ENCODE measurements at places on chromosomes 11 and 22.

DNA sequence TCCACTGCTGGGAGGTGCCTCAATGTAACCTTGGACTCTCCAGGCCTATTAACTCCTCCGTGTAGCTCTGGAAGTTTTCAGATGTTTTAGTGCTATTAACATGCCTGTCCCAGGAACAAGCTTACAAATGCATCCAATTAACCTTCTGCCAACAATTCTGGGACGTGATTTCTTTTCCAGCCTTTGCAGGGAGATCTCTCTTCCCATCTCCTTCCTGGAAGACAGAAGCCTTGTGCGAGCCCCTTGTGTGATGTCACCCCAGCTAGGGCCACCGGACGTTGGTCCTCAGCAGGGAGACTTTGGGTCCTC lies 47.7 kb upstream of the SYT7 start:
- H3K4me3 ChIP-seq: no peak overlapping the region
- peaks cover 7% of the 10 kb centered on the region for H3K4me1 ChIP-seq
- H3K36me3 ChIP-seq: no peaks in the 10 kb centered on the region

- H3K27me3 ChIP-seq: peaks cover 5% of the 10 kb centered on the region
- no peak overlapping the region for H3K4me3 ChIP-seq
- H3K36me3 ChIP-seq: no peaks in the 10 kb centered on the region
- no peaks in the 10 kb centered on the region for H3K4me1 ChIP-seq
Measured at GRCh38 chr11:22516111-22516510, 109.5 kb downstream of the FANCF start.

- peaks cover 17% of the 10 kb centered on the region for H3K4me1 ChIP-seq
- H3K36me3 ChIP-seq: no peaks in the 10 kb centered on the region
- no peak overlapping the region for H3K27ac ChIP-seq
- no peak overlapping the region for H3K4me3 ChIP-seq
- H3K27me3 ChIP-seq: no peaks in the 10 kb centered on the region
Measured at GRCh38 chr11:72520815-72521214, 86.5 kb upstream of the CLPB start.

- H3K27me3 ChIP-seq: peaks cover 3% of the 10 kb centered on the region
- H3K4me3 ChIP-seq: no peak overlapping the region
- H3K27ac ChIP-seq: no peak overlapping the region
- H3K4me1 ChIP-seq: no peaks in the 10 kb centered on the region
Measured at GRCh38 chr22:17443405-17444203, 74.3 kb downstream of the CECR2 start.

DNA sequence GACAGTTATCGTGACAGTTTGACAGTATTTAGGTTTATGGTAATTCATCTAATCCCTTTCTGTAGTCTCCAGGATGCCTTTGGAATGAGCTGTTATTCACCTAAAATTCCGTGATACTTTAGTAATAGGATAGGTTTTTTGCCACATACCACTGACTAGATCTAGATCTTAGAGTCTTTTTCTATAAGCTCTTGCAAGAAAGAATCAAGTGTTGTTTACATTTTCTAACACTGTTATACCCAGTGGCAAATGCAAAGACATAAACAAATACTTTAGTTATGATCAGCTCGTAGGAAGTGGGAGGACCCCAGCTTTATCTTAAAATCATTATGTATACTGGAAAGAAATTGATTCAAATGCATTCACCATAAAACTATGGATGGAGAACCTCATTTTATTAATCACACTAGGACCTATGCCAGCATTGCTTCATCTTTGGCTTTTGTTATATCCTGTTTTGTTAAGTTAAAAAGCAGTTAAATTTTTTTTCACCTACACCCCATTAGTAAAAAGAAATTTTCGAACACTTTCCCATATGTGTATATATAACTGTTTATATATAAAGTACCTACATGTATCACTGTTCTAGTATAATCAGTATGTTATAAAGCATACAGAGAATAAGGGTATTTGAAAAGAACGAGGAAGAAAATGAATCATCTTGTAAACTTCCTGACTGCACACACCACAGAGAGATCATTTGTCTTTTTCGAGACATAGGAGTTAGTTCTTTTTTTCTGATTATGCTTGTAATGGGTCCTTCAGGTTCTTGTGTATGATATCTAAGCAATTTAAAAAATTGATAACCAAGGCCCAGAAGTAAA lies 60.9 kb downstream of the PDHX start:
- H3K4me3 ChIP-seq: no peak overlapping the region
- H3K4me1 ChIP-seq: no peaks in the 10 kb centered on the region
- H3K27ac ChIP-seq: no peak overlapping the region

GRCh38 chr11:71112990-71113389 lies 139.4 kb downstream of the SHANK2 start:
- no peaks in the 10 kb centered on the region for H3K4me1 ChIP-seq
- H3K27me3 ChIP-seq: peaks cover 29% of the 10 kb centered on the region
- no peak overlapping the region for H3K27ac ChIP-seq

DNA sequence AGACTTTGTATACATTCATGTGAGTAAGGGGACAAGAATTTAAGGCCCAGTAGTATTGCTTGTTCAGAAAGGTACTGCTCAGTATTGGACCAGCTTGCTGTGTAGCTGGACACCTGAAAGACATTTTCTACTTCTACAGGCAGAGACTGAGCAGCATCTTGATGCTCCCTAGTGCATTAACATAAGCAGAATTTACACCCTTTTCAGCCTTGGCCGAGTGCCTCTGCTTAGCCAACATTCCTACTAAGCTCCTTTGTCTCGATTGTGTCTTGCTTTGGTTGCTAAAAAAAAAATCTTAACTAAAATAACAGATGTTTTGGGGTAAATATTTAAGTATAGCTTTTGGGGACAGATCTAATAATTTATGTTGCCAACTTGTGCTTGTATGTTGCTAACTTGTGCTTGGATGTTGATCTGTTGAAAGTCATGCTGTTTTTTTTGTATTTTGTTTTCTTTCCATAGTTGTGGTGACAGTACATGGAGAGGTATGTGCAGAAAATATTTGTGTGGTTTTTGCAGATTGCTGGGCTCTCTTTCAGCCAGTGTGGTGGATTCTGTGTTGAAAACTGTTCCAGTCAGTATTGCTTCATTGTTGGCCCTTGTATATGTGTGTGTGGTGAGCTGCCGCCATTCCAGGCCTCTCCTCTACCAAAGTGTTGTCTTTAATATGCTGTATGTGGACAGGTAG lies 3.7 kb downstream of the PTS start:
- no peak for ATAC-seq
- no peak overlapping the region for H3K4me3 ChIP-seq
- H3K27me3 ChIP-seq: no peaks in the 10 kb centered on the region

DNA sequence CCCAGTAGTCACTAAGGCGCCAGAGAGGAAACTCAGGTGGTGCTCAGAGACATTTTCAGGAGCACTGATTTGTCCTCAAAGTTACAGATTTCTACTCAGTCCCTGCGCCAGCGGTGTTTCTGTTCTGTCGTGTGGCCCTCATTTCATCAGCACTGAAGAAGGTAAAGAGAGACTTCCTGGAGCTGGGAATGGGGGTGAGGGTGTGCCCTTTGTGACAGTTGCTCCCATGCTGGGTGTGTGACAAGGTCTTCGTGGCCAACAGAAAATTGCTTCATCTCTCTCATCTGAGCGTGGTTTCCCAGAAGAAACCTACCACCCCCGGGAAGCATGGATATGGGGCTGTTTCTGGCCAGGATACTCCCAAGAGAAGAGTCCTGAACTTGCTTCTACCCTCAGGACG lies 2.0 kb upstream of the PPARA start:
- peaks cover 3% of the 10 kb centered on the region for H3K27me3 ChIP-seq
- peaks cover 5% of the 10 kb centered on the region for H3K4me1 ChIP-seq
- peaks cover 5% of the 10 kb centered on the region for H3K36me3 ChIP-seq
- no peak overlapping the region for H3K4me3 ChIP-seq

DNA sequence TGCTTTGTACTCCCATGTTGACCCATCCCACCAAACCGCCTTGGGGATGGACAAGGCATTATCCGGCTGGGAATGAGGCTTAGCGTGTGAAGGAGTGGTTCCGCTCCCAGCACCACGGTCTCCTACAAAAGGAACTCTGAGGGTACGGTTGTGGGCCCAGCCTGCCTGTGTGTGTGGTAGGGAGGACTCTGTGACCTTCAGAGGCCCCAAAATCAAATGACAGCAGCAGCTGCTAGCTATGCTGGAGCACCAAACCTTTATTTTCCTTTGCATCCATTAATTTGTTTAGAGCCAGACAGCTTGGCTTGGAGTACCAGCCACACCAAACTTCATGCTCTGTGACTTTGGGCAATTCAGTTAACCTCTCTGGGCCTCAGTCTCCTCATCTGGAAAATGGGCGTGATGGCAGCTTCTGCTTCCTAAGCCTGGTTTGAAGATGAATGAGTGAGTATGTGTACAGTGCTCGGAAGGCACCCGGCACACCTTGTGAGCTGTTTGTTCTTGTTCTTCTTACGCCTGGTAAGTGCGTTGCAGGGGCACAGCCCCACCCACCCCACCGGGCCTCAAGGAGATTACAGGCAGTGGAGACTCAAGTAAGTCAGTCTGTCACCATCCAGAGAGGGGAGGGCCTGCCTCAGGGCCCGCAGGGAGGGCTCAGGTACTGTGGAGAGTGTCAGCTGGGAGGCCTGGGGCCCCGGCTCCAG lies 25.3 kb downstream of the MB start:
- no peak for ATAC-seq
- H3K27ac ChIP-seq: no peak overlapping the region
- no peaks in the 10 kb centered on the region for H3K36me3 ChIP-seq
- peaks cover 11% of the 10 kb centered on the region for H3K27me3 ChIP-seq

- no peaks in the 10 kb centered on the region for H3K27me3 ChIP-seq
- H3K4me1 ChIP-seq: peaks cover 5% of the 10 kb centered on the region
- peak overlapping the region; percentile 83 for H3K4me3 ChIP-seq
Measured at GRCh38 chr11:47564933-47565339, 463 bp upstream of the PTPMT1 start.

DNA sequence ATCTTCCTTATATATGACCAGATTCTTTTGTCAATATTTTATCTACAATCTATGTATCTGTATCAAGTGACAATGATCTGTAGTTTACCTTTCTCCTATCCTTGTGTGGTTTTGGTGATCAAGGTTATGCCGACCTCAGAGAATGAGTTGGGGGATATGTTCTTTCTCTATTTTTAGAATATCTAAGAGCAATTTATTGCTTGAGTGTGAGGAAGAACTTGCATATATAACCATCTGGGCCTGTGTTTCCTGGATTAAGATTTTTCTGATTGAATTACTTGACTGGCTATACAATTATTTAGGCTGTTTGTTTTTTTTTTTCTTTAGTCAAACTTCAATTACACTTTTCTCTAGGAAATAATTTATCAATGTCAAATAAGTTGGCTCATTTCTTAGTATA lies 14.0 kb upstream of the C22orf39 start:
- peaks cover 97% of the 10 kb centered on the region for H3K36me3 ChIP-seq
- H3K27me3 ChIP-seq: no peaks in the 10 kb centered on the region
- no peaks in the 10 kb centered on the region for H3K4me1 ChIP-seq

- H3K36me3 ChIP-seq: no peaks in the 10 kb centered on the region
- H3K4me3 ChIP-seq: no peak overlapping the region
- H3K4me1 ChIP-seq: no peaks in the 10 kb centered on the region
- H3K27ac ChIP-seq: no peak overlapping the region
- no peak for ATAC-seq
- H3K27me3 ChIP-seq: no peaks in the 10 kb centered on the region
Measured at GRCh38 chr11:101478587-101479369, 105.0 kb downstream of the TRPC6 start.

DNA sequence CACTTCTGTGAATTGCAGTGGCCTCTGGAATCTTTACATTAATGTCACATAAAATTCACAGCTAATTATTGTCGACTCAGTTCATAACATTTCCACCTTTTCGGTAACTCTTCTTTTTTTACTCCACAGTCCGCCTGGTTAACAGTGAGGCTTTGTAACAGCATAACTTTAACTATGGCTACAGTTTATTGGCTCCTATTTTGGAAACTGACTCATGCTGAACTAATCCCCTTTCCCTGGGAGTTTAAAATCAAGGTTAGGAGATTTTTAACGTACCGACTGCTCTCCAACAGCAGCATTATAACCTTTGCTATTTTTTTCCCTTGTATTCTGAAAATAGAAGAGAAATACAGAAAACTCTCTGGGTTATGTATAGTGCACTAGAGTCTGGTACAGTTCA lies 3.2 kb upstream of the POGLUT3 start:
- no peak overlapping the region for H3K4me3 ChIP-seq
- no peaks in the 10 kb centered on the region for H3K27me3 ChIP-seq
- H3K4me1 ChIP-seq: peaks cover 7% of the 10 kb centered on the region
- peaks cover 5% of the 10 kb centered on the region for H3K36me3 ChIP-seq
- H3K27ac ChIP-seq: no peak overlapping the region
- no peak for ATAC-seq

- H3K4me3 ChIP-seq: no peak overlapping the region
- no peak overlapping the region for H3K27ac ChIP-seq
- no peaks in the 10 kb centered on the region for H3K4me1 ChIP-seq
- no peak for ATAC-seq
Measured at GRCh38 chr11:120574876-120575275, 63.3 kb downstream of the GRIK4 start.

DNA sequence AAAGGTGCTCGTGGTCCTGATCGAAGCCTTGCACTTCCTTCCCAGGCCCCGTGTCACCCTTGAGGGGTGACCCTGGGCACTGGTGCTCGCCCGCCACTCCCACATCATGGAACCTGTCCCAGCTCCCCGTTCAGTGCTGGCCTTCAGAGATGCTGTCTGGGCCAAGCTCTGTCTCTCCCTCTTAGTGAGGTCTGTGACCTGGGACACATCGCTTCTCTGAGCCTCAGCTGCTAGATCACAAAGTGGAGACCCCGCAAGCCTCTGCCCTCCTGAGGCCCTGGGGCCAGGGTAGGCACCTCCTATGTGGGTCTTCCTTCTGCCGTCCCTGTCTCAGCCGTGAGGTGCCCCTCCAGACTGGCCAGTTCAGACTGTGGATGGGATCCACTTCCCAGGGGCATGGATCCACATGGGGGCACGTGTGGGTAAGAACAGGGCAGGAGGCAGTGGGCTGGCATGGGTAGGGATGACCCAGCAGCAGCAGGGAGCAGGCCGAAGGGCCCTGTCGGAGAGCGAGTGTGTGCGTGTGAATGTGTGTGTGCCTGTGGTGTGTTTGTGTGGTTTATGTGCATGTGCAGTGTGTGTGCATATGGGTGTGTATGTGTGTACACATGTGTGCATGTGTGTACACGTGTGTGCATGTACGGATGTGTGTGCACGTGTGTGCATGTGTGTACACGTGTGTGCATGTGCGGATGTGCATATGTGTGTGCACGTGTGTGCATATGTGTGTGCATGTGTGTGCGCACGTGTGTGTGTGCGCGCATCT lies 1073.7 kb downstream of the BRD1 start:
- H3K27me3 ChIP-seq: peaks cover 5% of the 10 kb centered on the region
- no peaks in the 10 kb centered on the region for H3K36me3 ChIP-seq
- ATAC-seq: no peak
- no peaks in the 10 kb centered on the region for H3K4me1 ChIP-seq

DNA sequence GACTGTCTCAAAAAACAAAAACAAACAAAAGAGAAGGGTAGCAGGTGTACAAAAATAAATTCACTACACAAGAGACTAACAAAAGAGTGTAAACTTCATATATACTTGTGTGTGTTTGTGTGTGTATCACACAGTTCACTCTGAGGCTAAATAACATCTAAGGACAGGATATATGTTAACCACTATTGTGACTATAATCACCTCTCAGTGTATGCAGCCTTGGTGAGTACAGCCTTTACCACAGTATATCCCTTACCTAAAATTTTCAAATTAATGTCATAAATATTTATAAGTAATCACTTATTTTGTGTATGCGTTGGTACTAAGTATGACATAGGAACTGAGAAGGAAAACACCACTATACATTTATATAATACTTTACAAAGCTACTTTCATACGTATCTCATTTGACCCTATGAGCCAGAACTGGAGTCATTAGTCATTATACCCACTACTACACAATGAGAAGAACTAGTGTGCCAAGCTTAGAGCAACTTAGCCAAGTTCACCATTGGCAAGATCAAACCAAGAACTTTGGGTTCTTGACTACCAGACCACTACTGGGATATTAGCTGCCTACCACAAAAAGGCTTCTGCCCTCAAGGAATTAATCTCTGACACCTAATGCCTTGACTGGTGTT lies 116.7 kb downstream of the SGSM3 start:
- H3K4me3 ChIP-seq: no peak overlapping the region
- H3K36me3 ChIP-seq: no peaks in the 10 kb centered on the region
